Cardiac septum (tissue), 1 donor: ENCODE measurements at places on chromosomes 6 and 20.

- DNase-seq: no peak
Measured at GRCh38 chr20:48624315-48625020, 203.3 kb downstream of the PREX1 start.

DNA sequence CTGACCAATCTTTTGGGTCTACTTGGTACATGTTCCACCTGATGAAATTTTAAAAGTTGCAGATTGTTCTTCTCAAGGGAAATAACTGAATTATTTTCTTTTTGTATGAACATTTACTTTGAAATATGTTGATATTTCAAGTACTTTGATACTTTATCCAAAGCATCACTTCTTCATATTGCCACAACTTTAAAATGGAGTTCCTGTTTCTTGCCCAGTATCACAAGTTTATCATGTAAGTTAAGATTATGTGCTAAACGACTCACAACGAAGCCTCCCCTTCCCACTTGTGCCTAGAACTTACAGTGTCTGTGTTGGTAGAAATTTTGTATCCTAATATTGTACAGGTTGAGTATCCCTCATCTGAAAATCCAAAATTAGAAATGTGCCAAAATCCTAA, 108.4 kb downstream of the ARID1B start:
- DNase-seq: no peak

GRCh38 chr6:25928562-25929324, 1.7 kb downstream of the SLC17A2 start:
- no peak for DNase-seq

DNA sequence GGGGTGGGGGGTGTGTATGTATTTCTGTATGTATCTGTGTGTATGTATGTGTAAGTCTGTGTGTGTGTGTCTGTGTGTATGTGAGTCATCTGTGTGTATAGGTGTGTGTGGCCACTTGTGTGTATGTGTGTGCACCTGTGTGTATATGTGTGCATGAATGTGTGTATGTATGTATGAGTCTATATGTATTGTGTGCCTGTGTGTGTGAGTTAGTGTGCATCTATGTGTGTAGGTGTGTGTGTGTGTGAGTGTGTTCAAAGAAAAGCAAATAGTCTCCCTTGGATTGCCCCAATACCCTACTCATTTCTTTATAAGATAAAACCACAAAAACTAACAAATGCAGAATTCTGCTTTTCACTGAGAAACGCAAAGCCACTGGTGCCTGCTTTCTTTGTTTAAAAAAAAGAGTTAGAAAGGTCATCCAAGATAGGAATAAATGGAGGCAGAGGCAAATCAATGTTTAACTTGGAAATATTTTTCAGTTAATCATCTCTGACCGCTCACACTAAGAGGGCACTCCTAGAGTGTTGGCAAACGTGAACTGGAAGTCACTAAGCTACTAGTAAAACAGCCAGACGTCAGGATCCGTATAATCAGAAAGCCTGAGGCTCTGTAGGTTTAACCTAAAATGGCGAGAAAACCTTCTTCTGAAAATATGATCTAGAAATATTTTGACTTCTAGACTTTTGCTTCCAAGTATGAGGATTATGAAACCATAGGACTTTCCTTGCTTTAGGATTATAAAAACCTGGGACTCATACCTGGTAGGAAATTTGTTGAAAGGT, 37.4 kb upstream of the JAG1 start:
- no peak for DNase-seq

- no peak for DNase-seq
Measured at GRCh38 chr20:9498322-9498721, 16.1 kb upstream of the LAMP5 start.

- no peak for DNase-seq
Measured at GRCh38 chr6:138203315-138203714, 15.0 kb downstream of the PBOV1 start.

- no peak for DNase-seq
Measured at GRCh38 chr6:107323133-107323785, 136.1 kb downstream of the PDSS2 start.

- DNase-seq: no peak
Measured at GRCh38 chr6:26187981-26188635, 100.9 kb downstream of the HFE start.

DNA sequence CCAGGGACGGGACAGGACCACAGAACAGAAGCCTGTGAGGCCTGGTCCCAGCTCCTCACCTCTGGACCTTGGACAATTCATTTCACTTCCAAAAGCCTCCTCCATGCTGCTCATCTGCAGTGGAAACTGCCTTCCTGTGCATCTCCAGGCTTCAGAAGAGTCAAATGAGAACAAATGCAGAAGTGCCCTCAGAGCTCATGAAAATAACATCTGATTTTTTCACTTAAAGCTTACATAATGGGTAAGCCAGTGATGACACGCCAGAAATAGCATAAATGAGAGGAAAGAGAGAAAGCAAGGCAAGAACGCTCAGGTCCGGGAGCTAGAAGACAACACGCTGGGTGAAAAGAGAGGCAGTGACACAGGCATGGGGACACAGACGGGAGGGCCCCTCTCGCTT, 7.9 kb downstream of the CNKSR3 start:
- DNase-seq: no peak

DNA sequence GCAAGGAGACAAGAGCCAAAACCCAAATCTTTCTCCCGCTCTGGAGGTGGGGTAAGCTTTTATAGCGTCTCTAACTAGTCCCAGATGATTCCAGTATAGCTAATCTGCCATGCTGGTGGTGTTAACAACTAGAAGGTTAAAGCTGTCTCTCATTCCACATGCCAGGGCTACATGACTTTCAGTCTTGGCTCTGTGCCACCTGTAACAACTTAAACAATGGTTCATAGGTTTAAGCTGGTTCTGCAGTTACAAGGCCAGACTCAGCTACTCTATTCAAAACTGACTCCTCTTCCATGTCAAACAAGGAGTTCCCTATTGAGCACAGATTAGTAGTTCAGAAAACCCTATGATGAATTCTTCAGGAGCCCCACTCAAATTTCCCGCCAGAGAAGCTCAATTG, 128.9 kb downstream of the ELOVL4 start:
- DNase-seq: no peak

- DNase-seq: no peak
Measured at GRCh38 chr6:24872779-24873178, 63.0 kb downstream of the RIPOR2 start.

- no peak for DNase-seq
Measured at GRCh38 chr6:90860822-90861601, 274.1 kb upstream of the MAP3K7 start.

- DNase-seq: no peak
Measured at GRCh38 chr6:3340894-3341293, 82.1 kb downstream of the PSMG4 start.

- no peak for DNase-seq
Measured at GRCh38 chr20:12927489-12927888, 81.3 kb upstream of the SPTLC3 start.

- DNase-seq: no peak
Measured at GRCh38 chr6:130675072-130675471, 152.1 kb upstream of the SMLR1 start.

GRCh38 chr6:28776269-28777146, 147.3 kb downstream of the TRIM27 start:
- DNase-seq: no peak

- peak; percentile 95 for DNase-seq
Measured at GRCh38 chr6:34236443-34237315, at the start of gene HMGA1. Gene HMGA1 (plus strand): TSS chr6:34236873. CDS start chr6:34240781, 3,908 bp downstream.

DNA sequence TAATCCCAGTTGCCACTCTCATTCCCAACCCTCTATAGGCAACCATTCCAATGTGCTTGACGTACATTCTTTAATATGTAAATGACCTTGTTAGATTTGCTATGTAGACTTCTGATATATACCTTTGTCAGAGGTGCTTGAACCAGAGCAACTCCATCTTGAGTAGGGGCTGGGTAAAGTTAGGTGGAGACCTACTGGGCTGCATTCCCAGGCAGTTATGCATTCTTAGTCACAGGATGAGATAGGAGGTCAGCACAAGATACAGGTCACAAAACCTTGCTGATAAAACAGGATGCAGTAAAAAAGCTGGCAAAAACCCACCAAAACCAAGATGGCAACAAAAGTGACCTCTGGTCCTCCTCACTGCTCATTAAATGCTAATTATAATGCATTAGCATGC, 8.3 kb upstream of the HM13 start:
- no peak for DNase-seq

DNA sequence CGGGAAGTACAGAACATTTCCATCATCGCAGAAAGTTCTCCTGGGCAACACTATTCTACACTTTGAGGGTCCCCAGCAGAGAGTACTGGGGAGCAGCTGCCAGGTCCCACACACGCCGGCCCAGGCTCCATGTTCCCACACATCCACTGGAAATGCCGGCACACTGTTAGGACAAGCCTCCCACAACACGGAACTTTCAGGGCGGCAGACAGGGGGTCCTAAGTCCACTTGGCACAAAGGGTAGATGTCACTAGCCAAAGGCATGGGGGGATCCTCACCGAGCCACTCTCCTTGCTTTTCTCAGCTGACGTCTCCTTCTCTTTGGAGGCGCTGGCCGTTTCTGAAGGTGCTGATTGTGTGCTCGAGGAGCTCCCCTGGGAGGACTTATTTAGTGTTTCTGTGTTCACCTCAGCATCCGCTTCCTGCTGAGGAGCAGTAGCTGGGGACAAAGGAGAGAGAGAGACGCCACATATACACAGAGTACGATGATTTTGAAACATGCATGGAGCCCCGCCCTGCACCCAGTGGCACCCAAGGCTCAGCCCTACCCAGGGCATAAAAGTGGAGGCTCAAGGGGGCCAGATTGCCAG, 135.4 kb downstream of the ZMYND8 start:
- DNase-seq: no peak

GRCh38 chr6:53584726-53585125, 39.8 kb upstream of the GCLC start:
- DNase-seq: no peak

DNA sequence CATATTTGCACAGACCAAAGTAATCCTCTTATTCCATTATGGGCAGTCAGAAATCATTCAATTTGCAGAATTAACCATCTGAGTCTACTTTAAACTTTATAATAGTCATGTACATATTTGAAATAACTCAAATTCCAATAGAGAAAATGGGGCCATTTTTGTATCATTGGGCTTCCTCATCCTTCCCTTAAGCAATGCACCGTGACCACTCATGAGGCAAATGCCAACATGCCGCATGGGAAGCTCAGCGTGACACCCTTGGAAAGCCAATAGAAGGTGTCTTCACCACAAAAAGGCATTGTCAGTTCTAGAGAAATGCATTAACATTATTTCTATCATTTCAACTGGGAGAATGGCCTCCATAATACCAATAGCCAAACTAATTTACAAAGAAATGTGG, 38.5 kb downstream of the SIM1 start:
- DNase-seq: no peak

- DNase-seq: no peak
Measured at GRCh38 chr6:53322188-53323029, 26.3 kb downstream of the ELOVL5 start.

DNA sequence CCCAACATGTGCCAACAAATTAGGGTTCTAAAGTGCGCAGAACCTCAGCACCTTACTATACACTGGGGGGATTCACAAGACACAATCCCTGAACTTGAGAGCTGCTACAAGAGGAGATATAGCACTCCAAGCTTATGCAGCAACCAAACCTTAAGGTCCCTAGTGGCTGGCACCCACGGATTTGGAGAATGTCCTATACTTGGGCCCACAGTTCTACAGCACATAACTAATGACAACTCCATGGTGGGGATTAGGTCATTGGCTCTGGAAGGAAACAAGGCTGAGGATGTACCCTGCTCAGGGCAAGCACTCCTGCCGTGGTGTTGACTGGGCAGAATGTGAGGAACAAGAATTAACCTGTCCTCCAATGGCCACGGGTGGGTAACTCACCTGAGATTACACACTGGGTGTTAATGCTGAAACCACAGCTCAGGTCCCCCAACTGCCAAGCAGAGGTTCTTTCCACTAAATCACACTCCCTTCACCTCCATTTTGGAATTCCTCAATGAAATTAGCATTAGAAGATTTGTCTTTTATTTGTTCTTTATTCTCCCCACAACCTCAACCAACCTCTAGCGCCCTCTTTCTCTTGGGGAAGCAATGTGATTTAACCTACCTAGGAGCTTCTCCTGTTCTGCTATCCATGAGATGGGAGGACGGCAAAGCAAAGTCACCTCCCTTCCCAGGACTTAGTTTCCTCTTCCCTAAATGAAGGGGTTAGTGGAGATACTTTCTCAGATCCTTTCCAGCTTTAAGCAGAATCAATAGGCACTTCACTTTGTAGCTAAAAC, 32.0 kb downstream of the TRERF1 start:
- DNase-seq: no peak

- DNase-seq: no peak
Measured at GRCh38 chr6:14453712-14454472, 336.3 kb downstream of the CD83 start.

DNA sequence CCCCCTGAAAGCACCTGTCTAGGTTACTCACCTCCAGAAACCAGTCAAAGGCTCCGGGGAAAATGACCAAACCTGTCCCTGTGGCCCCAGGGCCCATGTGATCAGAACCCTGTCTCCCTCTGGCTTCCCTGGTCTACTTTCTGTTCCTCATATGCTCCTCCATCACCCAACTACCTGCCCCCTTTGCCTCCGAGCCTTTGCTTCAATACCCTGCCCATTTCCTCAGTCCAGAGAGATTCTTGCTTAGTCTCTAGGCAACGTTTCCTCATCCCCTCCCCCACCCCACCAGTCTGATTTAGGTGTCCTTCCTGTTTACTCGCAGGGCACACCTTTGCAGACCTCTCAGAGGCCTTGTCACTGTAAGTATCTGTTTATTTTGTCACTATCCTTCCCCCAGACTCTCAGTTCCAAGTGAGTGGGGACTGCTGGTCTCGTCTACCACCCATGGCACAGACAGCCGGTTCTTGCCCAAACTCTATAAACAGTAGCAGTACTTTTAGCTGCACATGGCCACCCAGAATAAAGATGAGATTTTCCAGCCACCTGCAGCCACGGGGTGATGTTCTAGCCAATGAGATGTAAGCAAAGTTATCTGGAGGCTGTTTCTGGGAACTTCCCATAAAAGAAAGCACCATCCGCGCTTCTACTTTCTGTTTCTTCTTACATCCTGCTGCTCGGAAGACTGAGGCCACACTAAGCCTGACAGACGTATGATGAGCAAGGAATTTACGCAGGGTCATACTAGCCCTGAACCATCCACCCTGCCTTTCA, 13.3 kb downstream of the ELOVL5 start:
- peak; percentile 79 for DNase-seq

DNA sequence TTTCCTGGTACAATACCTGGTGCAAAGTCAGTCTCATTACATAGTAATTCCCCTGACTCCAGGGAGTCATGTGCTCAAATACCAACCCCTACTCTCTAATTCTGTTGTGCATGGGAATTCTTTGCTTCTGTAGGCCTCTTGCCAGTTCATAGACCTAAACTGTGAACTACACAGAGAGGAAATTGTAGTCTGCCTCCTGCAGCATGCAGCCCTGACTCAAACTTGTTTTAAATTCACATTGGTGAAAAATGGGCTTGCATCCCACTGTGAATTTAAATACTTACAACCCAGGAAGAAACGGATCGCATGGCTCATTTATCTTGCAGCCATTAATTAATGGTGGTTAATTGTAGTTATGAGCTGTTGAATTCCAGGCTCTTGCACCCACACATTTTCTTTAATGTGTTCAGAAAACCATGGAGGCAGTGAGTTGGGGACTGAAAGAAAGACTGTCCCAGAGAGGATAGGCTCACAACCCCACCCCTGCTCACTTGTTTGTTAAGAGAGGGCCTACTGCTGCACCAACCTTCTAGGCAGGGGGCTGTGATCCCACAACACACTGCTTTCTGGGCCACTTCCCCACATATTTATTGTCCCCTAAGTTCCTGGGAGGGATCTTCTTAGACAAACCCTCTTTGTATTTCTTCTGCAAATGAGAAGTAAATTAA, 579.1 kb downstream of the DHX35 start:
- DNase-seq: no peak
